Endothelial cell (in vitro differentiated cells): ENCODE measurements at places on chromosomes 6 and 20.

DNA sequence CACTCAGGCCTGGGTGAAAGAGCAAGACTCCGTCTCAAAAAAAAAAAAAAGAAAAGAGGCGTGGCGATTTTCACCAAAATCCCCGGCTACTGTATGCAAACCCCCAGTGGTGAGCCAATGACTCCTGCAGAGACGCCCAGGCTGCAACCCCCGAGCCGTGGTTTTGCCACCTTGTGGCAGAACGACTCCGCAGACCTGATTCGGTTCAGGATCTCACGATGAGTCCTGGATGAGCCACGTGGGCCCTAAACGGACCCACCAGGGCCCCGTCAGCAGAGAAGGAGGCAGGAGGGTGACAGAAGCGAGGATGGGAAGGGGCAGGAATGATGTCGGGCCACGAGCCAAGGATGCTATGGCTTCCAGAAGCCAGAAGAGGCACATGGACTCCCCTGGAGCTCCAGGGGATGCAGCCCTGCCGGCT lies 42.5 kb downstream of the SLC2A4RG start:
- DNase-seq = no peak

- DNase-seq = no peak
Measured at GRCh38 chr20:13493143-13493542, 145.6 kb downstream of the TASP1 start.

- no peak for DNase-seq
Measured at GRCh38 chr6:168469521-168469920, 28.5 kb downstream of the SMOC2 start.

GRCh38 chr20:40843251-40843650 lies 154.2 kb upstream of the MAFB start:
- DNase-seq = no peak

GRCh38 chr6:56764081-56764566 lies 121.4 kb upstream of the DST start:
- peak; percentile 21 for DNase-seq

GRCh38 chr6:28880894-28881780 lies 42.6 kb downstream of the TRIM27 start:
- peak; percentile 83 for DNase-seq

GRCh38 chr6:99233219-99233618 lies 116.3 kb downstream of the FAXC start:
- no peak for DNase-seq

- DNase-seq = no peak
Measured at GRCh38 chr6:11168091-11168635, 56.6 kb upstream of the ERVFRD-1 start.

GRCh38 chr6:119327810-119328209 lies 21.8 kb downstream of the MAN1A1 start:
- DNase-seq = no peak

DNA sequence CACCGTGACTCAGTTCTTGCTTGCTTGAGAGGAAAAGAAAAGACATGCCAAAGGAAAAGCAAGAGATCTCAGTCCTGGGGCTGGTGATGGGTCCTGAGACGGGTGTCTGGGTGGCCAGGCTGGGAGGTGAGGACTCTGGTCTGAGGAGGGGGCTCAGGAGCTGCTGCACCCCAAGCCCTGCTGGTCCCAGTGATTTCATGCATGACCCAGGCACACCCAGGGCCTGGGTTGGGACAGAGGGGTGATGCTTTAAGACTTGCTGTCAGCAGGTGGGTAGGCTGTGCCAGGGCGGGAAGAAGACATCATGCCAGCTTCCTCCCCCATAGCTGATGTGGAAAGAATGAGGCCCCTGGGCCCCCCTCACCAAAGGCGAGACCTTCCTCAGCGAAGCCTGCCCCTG lies 65.1 kb upstream of the PMEPA1 start:
- no peak for DNase-seq

GRCh38 chr6:80454197-80454596 lies 347.7 kb downstream of the BCKDHB start:
- no peak for DNase-seq

- DNase-seq = no peak
Measured at GRCh38 chr6:108091288-108091687, 16.7 kb upstream of the OSTM1 start.

DNA sequence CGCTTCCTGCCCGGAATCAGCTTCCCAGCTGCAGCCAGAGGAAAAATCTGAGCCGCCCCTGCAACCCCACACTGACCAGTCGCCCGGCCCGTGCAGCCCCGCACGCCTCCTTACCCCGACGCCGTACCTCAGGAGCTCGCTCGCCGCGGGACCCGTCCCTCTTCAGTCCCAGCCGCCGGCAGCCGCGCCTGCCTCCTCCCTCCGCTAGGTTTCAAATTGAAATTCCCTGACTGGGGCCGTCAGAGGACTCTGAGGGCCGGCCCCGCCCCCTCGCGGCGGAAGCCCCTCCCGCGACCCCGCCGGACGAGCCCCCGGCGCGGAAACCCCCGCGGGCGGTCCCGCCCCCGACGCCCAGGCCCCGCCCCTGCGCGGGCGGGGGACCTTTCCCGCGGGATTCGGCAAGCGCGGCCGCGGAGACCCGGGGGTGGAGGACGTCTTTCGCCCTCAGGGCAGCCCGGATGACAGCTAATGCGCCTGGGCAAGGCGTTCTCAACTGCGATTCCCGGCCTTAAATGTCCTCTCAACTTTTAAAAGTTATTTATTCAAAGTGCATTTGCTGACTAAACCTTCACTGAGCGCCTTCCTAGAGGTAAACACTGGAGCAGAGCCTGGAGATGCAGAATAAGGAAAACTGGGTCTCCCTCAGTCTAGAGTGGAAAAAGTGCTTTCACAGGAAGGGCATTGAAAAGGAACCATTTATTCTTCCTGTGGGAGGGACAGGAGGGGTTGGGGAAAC lies at the start of gene EPB41L2:
Gene EPB41L2, minus strand, starts transcription at position 218 of the 736 bp plus-strand sequence. CDS start 106,760 bp downstream, outside the sequence.
- peak; percentile 97 for DNase-seq

DNA sequence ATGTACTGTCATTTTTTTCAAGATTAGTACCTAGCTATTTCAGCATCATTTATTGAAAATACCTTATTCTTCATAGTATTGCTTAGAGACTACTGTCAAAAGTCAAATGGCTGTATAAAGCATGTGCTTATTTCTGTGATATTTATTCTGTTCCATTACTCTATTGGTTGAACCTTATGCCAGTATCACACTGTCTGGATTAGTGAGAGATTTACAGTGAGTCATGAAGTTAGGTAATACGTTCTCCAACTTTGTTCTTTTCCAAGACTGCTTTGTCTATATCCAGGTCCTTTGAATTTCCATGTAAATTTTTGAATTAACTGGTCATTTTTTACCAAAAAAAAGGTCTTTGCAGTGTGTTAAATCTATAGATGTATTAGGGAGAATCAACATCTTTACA lies 18.6 kb upstream of the RNF217 start:
- no peak for DNase-seq
